ENCODE measurements at places on chromosomes 2 and 18.

- no peak for DNase-seq
Observed at GRCh38 chr2:157866202-157866601, 9.9 kb downstream of the ACVR1 start.

- DNase-seq: no peak
Observed at GRCh38 chr2:2572393-2573204, 241.5 kb upstream of the MYT1L start.

DNA sequence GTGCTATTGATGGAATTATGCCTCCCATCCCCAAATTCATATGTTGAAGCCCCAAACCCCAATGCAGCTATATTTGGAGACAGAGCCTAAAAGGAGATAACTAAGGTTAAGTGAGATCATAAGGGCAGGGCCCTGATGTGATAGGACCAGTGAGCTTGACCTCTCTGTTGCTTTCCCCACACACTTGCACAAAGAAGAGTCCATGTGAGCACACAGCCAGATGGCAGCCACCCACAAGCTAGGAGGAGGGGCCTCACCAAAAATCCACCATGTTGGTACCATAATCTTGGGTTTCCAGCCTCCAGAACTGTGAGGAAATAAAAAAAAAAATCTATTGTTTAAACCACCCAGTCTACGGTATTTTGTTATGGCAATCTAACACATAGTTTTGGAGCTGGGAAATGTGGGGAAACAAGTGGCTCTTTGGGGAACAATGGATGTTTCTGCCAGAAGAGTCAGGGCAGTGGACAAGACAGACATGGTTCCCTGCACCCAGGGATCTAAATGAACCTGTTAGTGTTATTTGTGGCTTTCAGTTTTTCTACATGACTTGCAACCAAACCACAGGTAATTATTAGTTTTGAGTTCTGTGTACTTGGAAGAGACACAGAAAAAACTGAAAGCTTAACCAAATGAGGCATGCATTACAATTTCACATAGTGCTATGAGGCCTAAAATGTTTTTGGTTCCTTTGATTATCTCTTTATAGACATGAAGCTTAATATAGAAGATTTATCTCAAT lies 259.1 kb downstream of the LTBP1 start:
- no peak for DNase-seq

DNA sequence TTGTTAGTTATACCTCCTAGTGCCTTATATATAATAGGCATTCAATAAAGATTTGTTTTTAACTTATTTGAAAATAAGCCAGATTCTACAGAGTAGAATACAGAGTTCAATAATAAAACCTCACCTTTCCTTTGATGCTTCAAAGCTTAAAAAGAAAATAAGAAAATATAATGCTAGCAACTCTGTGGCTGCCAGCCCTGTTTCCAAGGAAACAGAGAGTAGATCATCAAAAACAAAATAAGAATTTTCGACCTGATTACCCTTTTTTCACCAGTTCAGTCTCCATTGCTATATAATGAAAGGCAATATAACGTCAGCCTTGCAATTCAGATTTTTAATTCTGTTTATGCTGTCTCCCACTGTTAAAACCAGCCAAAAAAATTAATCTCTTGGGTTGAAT lies 8.9 kb upstream of the PGAP1 start:
- DNase-seq: no peak

DNA sequence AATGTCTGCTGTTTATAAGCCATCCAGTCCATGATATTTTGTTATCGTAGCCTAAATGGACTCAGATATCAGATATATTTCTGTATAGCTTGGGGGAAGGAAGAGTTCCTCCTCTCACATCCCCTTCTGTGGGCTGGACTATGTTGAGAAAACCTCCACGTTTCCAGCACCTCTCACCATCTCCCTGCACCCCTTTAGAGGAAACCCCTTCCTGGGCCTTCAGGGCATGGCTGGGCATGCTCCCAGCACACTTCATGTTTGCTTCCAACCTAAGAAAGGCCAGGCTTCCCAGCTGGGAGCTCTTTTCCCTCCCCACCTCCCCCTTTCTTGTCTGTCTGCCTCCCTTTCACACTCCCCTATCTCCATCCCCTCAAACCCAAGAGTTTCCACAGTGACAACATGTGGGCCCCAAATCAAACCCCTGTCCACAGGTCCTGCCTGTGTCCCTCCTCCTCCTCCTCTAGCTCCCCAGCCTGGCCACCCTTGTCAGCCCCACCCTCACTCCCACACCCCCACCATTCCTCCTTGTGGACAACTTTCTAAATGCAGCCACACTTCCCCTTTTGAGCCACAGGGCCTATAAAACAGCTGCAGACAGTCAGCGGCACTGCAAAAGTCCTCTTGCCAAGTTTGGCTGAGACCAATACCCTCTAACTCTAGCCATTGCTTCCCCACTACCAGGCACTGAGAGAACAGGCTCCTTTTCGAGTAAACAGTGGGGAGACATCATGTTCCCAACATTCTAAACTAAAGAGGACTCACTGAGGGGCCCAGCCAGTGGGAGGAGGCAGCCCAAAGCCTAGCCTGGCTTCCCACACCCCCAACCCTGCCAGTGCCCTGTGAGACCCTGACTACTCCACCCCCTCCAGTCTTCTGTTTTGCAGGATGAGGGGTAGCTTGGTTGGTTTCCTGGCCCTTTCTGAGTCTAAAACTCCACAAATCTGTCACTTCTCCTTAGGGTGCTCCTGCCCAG lies 120.5 kb downstream of the ZFP36L2 start:
- DNase-seq: no peak

DNA sequence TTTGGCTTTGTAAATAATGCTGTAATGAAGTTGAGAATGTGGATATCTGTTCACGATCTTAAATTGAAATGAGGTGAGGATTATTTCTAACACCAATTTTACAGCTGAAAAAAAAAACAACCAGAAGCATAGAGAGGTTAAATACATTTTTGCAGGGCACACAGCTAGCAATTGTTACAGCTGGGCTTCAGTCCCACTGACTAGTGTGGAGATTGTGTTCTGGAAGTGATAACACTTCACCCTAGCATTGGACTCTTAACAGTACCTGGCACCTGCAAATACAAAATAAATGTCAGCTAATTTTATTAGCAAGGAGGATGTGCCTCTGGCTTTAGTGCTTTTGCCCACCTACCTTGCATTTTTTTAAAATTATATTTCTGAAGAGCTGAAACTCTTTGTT lies 28.8 kb downstream of the CAVIN2 start:
- DNase-seq: no peak

GRCh38 chr2:11203480-11203879 lies 48.2 kb downstream of the SLC66A3 start:
- no peak for DNase-seq

GRCh38 chr2:105571445-105571987 lies 172.7 kb upstream of the FHL2 start:
- DNase-seq: peak; percentile 23

DNA sequence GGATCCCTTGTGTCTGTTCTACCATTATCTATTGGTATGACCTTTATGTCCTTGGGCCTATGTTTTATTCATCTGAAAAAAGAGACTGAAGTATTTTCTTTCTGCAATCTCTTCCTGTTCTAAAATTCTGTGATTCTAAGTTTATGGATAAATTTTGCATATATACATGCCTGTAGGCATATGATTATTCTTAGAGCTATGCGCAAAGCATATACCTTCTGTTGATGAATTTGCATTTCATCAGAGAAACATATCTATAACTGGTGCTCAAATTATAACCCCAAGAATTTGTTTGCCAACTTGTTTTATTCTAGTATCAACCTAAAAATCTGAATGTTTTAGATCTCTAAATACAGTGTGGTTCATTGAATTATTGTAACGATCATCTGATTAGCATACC lies 6.7 kb downstream of the CACNB4 start:
- DNase-seq: no peak

DNA sequence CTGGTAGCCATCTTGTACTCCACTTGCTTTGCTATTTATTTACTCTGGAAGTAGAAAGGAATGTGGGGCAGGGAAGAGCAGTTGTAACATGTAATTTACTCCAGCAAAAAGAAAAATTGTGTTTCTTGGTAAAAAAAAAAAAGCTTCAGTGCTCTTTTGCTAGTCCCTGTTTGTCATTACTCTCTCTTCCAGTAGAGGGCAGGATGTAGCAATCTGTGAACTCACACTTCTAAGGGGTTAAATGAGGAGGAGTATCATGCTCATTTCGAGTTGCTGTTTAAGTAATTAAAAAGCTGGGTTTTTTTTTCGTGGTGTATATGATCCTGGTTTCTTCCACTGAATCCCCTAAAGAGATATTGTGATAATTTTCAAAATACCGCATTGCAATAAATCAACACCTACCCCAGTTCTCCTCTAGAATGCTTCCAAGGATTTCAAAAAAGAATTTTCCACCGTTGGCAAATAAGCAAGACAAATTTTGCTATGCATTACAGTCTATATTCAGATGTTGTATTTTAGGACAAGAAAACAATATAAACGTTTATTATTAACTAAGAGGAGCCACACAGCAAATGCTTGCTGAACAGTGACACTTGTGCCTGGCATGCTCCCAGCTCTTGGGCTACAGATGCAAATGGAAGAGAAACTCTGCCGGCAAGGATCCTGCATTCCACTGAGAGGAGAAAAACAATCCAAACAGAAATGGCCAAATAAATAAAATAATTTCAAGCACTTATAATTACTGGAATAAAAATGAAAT lies 261.6 kb downstream of the ASXL3 start:
- no peak for DNase-seq

GRCh38 chr2:203706403-203706802 lies at the start of gene CD28:
TSS of gene CD28 (plus strand) at chr2:203706639. CDS start at chr2:203706697, 58 bp downstream.
- no peak for DNase-seq

DNA sequence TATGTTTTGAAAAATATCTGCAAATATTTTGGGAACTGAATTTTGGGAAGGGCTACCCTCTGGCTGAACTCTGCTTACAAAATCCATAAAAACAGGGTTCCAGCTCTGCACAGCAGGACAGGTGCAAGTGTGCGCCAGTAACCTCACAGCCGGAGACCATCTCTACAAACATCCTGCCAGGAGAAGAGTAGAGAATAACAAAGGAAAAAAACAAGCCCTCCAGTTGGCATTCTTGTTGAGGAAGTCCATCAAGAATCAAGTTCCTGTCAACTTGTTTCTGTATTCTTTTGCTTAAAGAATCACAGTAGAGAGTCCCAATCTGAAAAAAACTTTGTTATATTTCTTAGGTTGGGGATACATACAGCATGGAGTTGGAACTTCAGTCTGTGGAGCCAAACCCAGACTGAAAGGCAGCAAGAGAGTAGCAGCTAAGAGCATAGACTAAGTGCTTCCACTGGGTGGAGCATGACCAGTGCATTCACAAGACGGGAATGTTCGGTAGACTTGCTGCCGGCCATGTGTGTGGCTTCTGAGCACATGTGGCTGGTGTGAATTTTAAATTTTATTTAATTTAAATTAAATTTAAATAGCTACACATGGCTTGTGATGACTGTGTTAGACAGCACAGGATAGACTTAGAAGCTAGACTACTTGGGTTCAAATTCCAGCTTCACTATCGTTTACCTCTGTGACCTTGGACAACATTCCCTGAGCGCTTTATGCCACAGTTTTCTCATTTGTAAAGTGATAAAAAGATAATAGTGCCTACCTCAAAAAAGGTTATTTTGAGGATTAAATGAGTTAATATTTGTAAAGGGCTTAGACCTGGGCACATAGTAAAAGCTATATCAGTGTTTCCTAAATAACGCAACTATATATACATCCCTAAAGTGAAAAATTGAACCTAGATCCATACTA lies 41.9 kb downstream of the SPTBN1 start:
- DNase-seq: no peak

- no peak for DNase-seq
Observed at GRCh38 chr2:156589381-156590079, 153.4 kb downstream of the GPD2 start.

DNA sequence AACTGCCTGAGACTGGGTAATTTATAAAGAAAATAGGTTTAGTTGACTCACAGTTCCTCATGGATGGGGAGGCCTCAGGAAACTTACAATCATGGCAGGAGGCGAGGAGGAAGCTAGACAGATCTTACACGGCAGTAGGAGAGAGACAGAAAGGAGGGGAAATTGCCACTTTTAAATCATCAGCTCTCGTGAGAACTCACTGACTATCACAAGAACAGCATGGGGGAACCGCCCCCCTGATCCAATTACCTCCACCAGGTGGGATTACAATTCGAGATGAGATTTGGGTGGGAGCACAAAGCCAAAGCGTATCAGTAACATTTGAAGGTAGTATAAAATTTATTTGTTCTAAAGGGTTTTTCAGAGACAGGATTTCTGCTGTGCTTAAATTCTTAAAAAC lies 5.4 kb downstream of the GALM start:
- no peak for DNase-seq

GRCh38 chr2:192004188-192004963 lies 157.5 kb upstream of the CAVIN2 start:
- no peak for DNase-seq

DNA sequence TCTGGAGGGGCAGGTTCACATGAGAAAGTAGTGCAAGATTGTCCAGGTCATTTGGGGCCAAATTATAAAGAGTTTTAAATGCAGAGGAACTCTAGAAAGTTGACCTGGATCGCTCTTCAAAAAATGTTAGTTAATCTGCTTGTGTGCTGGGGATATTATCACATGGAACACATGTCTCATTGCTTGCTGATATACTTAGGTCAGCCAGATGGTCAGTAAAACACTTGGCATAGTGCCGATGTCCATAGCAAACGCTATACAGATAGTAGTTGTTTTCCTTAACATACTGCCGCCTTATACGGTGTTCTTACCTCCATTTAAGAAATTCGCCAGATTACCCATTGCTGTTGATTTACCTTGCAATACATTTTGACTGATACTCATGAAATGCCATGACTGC lies 103.4 kb upstream of the CWC22 start:
- no peak for DNase-seq

DNA sequence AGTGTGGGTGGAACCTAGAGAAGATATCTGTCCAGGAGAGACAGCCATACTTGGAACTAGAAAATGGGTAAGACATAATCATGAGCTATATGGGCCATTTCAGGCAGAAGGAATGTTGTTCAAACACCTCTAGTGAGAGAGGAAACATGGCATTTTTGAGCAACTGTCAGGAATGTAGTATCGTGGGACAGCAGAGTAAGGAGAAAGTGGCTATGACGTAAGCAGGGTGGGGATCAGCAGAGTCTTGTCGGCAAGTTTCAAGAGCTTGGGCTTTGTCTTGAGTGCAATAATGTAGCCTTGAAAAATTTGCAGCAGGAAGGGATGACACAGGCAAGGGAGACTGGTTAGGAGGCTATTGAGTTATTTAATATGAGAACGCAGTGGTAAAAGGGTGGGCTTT lies 20.4 kb downstream of the SERPINB7 start:
- peak; percentile 59 for DNase-seq

DNA sequence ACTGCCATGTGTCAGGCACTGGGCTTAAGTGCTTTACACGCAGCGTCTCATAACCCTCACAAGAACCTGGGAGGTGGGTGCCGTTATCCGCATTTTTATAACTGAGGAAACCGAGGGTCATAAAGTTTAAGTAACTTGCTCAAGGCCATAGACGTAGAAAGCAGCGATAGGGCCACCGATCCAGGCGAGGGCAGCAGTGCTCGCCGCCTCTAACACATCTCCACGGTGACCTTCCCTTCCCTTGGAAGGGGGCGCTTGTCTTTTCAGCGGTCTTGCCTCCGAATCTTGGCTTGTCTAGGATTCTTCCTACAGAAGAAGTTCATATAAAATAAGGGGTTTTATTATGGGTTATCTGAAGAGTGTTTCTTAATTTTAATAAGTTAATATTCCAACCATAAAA lies 186.6 kb downstream of the GBX2 start:
- DNase-seq: peak; percentile 63

- DNase-seq: no peak
Observed at GRCh38 chr2:57878171-57878865, 168.3 kb upstream of the VRK2 start.

- DNase-seq: no peak
Observed at GRCh38 chr2:212811036-212811805, 272.6 kb upstream of the ERBB4 start.

All from islet precursor cell (in vitro differentiated cells).